Midbrain (tissue), 1 donor: ENCODE measurements at places on chromosomes 5 and 9.

- no peak for DNase-seq
Measured at GRCh38 chr5:147697380-147697779, 85.1 kb downstream of the JAKMIP2 start.

DNA sequence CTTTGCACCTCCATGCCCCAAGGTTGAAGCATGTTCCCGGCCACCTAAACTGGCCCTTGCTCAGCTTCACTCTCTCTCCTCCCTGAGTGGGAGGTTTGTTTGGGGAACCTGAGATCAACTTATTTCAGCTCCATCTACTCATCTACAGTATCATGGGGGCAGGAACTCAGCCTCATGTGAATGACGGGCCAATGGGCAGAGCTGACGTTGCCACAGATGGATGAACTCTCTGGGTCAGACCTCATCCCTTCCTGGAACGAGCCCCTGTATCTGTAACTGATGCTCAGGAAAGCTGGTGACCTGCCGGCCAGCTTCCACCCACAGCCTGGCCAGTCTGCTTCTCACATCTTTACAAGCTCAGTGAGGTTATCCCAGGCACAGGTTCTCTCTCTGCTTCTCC is 369.6 kb downstream of the IRX2 start:
- no peak for DNase-seq

- no peak for DNase-seq
Measured at GRCh38 chr5:627840-628239, 15.7 kb downstream of the CEP72 start.

GRCh38 chr5:172156541-172156994 is 31.5 kb downstream of the STK10 start:
- DNase-seq, result no peak

DNA sequence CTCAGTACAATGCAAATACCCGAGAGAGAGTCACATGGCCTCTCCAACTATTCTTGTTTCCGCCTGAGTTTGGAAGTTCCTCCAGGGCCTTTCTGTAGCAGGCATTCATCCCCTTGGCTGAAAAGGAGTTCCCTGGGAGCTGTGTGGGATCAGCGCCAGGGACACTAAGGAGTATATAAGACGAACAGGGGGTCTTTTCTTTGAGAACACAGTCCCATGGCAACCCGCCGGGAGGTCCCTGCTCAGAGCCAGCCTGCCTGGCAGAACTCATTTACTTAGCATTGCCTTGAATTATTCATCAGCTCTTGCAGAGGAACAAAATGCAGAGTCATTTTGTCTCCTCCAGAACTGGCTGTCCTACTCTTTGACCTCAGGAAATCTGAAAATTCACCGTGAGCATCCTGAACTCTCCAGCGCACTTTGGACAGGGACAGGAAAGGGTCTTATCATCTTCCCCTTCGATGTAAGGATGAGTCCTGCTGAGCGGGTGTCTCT is 120.4 kb upstream of the OSMR start:
- DNase-seq, result peak; percentile 86

GRCh38 chr5:148988328-148988727 is 74.5 kb downstream of the SH3TC2 start:
- no peak for DNase-seq

GRCh38 chr5:109455598-109456096 is 45.9 kb upstream of the PJA2 start:
- DNase-seq, result peak; percentile 8

DNA sequence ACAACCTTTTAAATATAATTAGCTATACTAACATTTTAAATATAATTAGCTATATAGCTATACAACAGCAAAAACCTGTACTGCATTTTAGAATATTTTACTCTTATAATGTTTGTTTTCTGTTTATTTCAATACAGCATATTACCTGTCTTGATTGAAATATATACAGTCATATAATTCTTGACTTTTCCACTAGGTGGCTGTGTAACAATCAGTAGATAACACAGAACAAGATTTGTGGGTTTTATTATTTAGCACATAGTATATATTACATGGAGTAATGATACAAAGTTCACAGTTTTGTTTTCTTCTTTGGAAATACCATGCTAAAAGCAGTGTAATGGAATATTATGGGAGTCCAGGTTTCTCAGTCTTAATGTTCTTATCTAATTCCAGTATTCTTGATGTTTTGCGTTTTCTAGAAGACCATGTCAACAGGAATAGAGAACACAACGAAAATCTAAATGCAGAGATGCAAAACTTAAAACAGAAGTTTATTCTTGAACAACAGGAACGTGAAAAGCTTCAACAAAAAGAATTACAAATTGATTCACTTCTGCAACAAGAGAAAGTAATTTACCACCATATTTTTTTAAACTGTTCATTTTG is 13.3 kb downstream of the HMMR start:
- no peak for DNase-seq

- no peak for DNase-seq
Measured at GRCh38 chr9:114496011-114496410, 9.3 kb downstream of the WHRN start.

DNA sequence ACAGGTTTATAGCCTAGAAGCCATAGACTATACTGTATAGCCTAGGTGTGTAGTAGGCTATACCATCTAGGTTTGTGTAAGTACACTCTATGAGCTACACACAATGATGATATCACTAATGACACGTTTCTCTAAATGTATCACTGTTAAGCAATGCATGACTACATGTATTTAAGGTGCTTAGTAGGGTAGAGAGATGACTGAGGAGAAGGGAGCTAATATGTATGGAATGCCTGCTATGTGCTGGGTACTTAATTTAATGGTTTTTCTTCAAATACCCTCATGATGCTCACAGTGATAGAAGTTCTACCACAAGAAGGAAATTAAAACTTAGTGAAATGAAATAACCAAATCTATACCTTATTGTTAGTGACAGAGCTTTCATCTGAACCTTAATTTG is 1785.5 kb downstream of the EFNA5 start:
- DNase-seq, result no peak

DNA sequence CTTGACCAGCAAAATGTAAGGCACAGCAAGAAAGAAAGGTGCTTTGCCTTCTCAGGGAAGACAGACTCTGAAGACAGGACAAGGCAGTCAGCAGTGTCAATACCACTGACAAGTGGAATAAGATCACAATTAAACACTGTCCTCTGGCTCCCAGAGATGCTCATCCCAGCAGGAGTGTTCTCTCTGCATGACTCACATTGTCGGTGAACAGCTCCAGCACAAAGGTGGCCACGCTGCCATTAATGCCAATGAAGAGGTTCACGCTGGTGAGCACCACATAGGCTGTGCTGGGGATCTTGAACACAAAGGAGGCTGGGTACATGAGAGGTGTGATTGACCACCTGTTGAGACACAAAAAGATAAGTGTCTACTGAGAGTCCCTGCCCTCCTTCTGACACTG is 31.9 kb downstream of the NIPSNAP3B start:
- no peak for DNase-seq

GRCh38 chr5:56532466-56532865 is 282.9 kb upstream of the MAP3K1 start:
- no peak for DNase-seq

- no peak for DNase-seq
Measured at GRCh38 chr9:94639999-94640376, 670 bp upstream of the FBP1 start.

- no peak for DNase-seq
Measured at GRCh38 chr9:121584421-121584820, 67.0 kb upstream of the DAB2IP start.

GRCh38 chr5:19886123-19886917 is 101.7 kb downstream of the CDH18 start:
- no peak for DNase-seq

DNA sequence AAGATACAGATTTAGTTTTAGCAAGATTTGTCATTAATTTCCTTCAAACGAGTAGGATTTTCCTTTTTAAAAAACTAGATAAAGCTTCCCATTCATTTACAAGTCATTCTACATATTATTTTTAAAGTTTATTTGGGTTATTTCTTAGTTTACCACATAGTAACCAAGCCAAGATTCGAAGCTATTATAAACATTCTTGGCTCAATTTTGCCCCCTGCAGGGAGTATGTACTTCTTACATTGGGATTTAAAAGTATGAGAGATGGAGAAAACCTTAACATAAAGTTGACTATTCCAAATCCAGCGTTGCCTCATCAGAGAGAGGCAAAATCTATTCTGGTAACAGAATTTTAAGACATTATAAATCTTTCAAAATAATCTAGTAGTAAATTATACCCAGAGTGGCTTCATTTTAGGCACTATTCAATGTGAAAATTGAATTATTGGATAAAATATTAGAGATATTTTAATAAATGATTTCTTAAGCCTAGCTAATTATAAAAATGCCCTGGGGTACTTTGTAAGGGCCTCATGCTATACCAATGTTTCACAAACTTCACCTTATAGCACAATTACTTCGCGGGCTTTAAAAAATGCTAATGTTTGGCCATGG is 39.1 kb downstream of the FBN2 start:
- peak; percentile 31 for DNase-seq

DNA sequence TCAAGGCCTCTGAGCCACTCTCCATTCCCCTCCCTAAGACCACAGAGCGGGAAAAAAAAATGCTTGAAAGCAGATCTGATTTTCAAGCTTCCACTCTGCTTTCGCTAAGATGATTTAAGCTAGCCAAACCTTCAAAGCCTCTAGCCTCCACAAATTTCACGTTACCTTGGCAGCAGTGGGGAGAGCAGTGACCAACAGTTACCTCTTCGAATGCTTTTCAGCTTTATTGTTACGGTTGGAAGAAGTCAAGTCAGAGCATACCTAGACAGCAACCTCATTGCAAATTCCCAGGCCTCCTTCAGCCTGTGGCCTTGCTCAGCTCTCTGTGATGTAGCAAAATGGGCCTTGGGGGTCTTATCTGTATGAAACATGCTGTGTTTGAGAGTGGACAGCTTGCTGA is 89.6 kb downstream of the FRMD3 start:
- no peak for DNase-seq

GRCh38 chr9:77019236-77019925 is at the start of gene FOXB2:
FOXB2 (plus strand) TSS chr9:77019655; CDS start chr9:77019655, 0 bp downstream.
- no peak for DNase-seq

DNA sequence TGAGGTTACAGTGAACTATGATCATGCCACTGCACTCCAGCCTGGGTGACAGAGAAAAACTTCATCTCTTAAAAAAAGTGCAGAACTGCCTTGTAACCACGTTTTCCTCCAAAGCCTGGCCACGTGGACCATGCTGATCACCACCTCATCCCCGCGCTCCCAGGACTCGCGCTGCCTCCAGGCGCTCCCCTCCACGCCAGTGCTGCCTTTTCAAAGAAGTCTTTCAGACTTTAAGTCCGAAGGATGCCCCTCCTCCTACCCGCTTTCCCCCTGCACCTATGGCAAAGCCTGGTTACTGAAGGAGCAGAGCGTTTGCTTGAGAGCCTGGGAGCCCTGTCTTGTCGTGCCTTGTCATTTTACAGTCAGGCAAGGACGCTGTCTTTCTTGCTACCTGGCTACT is 43.8 kb downstream of the HABP4 start:
- DNase-seq, result no peak

GRCh38 chr5:175588709-175589429 is 69.0 kb upstream of the HRH2 start:
- DNase-seq, result no peak

GRCh38 chr5:136000147-136000546 is 28.6 kb upstream of the TGFBI start:
- no peak for DNase-seq

DNA sequence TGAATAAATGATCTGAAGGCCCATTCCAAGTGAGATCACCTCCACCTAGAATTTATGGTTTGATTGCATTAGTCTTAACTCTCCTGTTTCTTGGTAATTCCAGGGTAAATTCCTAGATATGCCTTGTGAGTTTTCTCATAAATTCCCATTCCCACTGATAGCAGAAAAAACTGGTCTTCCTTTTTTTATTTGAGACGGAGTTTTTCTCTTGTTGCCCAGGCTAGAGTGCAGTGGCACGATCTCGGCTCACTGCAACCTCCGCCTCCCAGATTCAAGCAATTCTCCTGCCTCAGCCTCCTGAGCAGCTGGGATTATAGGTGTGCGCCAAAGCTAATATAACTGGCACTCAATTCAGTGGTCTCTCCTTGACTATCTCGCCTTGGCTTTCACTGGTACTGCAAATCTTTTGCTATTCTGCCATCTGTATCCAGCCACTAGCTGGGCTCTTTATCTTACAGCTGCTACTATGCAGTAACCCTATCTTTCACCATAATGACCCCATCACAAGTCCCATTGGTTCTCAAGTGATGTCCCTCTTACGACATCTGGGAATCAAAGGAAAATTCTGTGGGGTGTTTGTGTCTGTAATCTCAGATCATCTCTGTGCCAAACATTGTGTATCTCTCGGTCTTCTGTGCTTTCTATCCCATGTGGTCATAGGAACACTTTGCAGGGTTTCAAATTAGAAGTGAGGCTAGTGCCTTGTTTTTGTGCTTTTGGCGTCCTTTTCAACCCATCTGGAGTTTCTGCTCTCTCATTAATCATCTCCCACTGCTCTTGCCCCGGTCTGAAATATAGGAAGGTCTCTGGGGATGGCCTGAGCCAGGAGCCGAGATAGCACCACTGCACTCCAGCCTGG is 14.4 kb downstream of the HNRNPK start:
- no peak for DNase-seq

DNA sequence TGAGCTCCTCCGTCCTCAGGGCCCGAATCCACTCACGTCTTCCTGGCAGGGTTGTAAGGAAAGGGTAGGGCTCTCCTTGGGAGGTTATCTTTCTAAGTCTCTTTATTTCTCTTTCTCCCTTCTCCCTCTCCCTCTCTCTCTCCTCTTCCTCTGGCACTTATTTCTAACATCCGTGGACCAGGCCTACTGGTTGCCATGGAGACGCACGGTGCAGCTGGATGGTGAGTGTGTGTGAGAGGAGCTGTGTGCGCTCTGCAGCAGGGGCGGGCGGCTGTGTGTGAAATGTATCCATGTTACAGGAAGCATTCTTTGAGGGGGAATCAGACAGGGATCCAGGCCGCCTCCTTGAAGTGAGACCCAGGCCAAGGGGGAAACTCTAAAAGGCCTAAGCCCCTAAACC is 32.2 kb downstream of the PCDH1 start:
- peak; percentile 78 for DNase-seq

DNA sequence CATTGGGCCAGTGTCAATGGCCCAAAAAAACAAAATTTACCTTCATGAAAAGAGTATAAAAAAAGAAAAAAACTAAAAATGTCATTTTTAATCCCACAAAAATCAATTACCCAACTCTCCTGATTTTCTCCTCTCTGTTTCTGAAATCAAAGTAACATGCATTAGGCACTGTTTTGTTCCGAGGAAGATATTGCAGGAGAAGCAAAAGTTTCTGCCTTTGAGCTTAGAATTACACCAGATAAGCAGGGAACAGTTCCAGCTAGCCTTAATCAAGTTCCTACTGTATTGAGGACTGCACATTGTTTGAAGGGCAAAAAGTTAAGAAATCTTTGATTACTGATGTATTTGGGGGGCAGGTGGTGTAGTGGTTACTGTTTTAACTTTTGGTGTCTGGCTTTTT is 1.1 kb upstream of the PRKAA1 start:
- no peak for DNase-seq

DNA sequence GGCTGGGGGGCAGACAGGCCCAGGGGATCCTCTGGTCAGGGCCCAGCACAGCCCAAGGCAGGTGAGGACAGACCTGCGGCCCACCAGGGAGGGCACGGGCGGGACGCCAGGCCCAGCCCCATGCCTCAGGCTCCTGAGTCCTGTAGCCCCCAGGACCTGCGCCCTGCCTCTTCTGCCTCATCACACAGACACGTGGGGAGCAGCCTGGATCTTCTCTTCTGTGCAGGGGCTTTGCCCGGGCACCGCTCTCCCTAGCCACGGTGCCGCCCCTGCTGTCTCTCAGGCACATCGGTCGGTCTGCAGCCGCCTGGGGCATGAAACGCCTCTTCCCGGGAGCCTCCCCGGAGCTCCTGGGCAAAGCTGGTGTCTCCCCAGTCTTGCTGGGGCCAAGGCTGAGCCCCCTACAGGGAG is 40.2 kb upstream of the EGFL7 start:
- DNase-seq, result no peak

GRCh38 chr5:74622122-74622521 is 18.4 kb downstream of the ENC1 start:
- no peak for DNase-seq
